H7 (cell line): ENCODE measurements at places on chromosomes 11 and 22.

DNA sequence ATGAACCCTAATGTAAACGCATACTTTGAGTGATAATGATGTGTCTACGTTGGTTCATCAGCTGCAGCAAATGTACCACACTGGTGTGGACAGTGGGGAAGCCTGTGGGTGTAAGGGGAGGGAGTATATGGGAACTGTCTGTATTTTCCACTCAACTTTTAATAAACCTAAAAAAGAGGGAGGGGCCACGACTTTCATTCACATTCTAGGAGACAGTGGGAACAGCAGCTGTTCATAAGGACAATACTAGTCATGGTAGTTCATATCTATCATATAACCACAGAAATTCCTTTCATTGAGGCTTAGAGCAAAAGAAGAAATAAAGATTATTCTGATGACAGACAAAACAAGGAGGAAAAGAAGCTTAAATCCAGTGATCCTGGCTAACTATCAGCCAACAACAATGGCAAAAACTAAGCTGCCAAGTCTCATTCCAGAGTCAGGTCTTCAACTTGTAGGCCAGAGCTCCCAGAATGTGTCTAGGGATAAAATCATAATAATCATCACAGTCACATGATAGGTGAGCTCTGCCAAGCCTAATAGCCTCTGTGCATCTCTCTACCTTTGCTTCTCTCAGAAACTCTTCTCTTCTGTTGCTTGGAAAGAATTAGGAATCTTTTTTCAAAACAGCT is 59.4 kb upstream of the CHRM4 start:
- DNase-seq = no peak

DNA sequence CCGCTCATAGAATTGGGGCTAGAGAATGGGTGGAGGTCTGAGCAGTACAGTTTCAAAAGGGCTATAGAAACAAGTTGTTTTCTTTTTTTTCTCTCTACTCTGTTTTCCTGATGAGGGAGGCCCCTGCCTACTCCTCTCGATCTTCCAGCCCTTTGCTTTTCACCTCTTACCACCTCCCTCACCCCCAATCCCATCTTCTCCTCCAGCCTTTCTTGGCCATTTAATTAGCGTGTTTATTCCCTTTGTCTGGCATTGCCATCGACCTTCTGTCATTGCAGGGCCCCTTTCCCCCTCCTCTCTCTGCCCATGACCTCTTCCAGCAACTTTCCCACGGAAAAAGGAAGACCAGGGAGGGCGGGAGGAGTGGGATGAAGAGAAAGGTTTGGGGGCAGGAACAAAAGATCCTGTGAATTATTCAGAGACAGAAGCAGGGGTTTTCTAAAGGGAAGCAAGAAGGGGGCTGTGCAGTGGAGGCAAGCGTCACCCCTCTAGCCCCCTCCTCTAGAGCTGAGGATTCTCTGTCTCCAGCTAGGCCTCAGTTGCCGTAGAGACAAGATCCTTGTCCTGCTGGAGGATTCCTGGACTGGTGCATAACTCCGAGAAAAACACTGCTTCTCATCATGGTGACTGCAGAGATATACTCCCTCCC is 12.9 kb downstream of the DTX4 start:
- peak; percentile 20 for DNase-seq

GRCh38 chr11:65506290-65506771 is 7.5 kb downstream of the MALAT1 start:
- DNase-seq = no peak

- DNase-seq = no peak
These were observed 10.6 kb downstream of the MUC5B start for GRCh38 chr11:1233351-1234053.

DNA sequence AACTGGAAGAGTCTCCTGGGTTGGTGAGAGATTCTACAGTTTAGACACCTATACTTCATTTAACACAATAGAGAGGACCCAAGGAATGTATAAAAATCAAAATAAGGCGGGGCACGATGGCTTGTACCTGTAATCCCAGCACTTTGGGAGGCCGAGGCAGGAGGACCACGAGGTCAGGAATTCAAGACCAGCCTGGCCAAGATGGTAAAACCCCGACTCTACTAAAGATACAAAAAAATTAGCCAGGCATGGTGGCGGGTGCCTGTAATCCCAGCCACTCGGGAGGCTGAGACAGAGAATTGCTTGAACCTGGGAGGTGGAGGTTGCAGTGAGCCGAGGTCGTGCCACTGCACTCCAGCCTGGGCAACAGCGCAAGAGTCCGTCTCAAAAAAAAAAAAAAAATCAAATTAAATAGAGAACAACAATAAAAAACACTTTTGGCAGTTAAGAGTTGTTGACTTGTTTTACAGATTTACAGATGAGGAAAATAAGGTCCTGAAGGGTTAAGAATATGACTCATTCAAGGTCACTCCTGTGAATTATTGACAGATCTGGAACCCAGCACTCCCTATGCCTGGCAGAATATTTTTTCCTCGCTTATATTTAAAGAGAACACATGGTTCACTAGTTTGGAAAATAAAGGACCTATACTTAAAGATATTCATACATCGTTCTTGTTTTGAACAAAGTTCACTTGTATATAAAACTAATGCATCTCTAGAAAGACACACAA is 5.2 kb downstream of the LGR4 start:
- DNase-seq = no peak

DNA sequence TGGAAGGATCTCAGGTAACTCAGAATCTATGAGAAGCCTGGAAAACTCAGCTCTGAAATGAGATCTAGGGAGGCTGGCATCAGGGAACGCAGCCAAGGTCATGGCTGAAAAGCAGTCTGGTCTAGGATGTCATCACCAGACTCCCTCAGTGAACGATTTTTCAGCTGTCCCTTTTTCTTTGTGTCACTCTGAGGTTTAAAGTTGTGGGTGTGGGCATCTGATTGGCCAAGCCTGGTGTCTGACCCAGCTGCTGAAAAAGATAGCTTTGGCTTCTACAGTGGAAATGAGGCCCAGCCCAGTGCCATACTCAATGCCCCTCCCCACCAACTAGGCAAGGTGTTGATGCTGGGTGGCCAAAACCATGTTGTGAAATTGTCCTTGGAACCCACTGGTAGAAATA is 14.5 kb downstream of the RPS3 start:
- no peak for DNase-seq

DNA sequence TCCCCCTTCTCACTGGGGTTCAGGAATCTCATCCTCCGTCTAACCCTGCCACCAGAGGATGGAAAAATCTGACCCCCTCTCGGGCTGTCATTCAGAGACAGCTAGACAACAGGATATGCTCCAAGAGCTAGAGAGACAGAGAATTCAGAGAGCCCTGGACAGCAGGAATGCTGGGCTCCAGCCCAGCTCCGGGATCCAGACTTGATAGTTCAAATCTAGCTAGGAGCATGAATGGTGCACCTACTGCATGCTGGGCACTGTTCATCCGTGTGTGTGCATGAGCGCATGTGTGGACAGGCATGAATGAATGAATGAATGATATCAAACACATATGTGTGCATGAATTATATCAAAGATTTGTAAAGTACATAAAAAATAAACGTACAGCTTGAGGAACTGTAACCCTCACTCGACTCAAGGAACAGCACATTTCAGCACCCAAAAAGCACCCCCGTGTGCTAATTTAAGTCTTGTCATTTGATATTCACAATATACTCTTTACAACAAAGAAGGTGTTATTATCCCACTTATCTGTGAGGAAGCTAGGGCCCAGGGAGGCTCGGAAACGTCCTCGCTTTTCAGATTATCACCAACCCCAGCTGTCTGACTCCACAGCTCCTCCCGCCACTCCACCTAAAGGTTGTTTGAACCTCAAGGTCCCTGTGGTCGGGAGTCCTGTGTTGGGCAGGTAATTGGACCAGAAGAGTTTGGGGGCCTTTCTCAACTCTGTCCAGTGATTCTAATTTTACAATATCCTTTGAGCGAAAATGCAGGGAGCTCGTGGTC is 640 bp upstream of the VSIG10L2 start:
- DNase-seq = no peak

- DNase-seq = peak; percentile 94
These were observed 16.1 kb upstream of the RELT start for GRCh38 chr11:73359930-73360742.

DNA sequence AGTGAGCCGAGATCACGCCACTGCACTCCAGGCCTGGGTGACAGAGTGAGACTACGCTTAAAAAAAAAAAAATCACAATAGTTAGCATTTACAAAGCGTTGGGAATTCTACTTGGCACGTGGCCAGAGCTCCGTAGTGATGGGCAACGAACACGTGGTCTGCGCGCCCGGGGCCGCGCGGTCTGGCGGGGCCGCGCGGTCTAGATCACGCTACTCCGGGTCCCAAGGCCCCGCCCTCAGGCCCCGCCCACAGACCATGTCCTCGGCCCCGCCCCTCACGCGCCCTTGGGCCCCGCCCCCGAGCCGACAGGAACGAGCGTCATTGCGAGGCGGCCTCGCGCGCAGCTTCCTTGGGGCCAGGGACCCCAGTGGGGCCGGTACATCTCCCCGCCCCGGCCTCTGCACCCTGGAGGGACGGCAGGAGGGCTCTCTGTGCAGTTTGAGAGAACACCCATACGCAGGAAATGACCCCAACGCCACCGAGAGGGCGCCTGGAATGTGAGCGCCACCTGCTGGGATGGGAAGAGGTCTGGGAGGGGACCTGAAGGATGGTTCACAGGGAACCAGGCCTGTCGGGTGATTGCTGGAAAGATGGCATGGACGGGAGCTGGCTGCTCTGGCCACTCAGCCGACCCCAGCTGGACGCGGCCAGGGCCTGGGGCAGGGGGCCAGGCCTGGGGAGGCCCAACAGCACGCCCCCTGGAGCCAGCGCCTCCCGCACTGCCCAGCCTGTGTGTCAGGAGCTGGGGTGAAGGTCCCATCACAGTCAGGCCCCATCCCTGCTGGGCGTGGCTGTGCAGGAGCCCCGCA is 2.0 kb upstream of the PTDSS2 start:
- DNase-seq = peak; percentile 99

DNA sequence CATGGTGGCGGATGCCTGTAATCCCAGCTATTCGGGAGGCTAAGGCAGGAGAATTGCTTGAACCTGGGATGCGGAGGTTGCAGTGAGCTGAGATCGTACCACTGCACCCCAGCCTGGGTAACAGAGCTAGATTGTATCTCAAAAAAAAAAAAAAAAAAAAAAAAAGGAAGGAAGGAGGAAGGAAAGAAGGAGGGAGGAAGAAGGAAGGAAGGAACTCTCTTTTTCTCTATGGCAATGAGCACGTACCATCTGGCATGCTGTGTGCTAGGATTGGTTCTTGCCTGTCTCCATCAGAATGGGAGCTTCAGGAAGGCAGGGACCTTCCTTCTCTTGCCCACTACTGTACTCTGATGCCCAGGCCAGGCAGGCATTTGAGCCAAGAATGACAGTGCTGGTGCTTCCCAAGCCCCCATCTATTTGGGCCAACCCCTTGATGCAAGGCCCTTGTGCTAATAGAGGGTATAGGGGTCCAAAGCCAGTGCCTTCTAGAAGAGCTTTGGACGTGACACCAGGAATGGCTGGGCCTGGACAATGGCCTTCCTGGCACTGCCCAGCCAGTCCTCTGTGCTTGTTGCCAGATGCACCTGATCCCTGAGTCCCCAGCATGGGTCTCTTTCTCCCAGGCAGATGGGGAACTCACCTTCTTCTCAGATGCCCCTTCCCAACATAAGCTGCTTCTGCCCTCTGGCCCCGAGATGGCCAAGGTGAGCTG is 10.6 kb upstream of the DGCR8 start:
- DNase-seq = no peak

GRCh38 chr11:76591416-76591815 is 79.1 kb downstream of the LRRC32 start:
- no peak for DNase-seq

GRCh38 chr11:61961570-61962212 is 5.7 kb downstream of the FTH1 start:
- DNase-seq = peak; percentile 13

DNA sequence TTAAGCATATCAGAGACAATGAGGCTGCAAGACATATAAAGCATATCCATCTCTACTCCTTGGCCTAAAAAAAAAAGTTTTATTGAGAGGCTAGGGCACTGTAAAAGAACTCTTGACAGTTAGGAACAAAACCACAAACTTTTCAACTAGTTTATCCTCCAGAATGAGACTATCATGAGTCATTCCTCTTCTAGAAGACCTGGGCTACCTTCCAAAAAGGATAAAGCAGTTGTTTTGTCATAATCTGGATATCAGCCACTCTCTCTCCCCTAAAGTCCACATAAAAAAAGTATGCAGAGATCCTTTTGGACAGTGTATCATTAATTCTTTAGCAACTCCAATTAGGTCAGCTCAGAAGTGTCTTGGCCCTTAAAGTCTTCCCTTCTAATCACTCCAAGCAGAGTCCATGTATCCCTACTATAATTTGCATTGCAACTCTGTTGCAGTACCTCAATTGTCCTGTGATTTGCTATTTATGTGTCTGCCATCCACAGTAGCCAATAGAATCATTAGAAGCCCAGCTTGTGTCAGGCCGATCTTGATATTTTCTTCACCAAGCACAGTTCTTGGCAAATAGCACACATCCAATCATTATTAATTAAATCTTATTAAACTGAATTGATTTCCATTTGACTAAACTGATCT is 10.4 kb downstream of the OR51T1 start:
- peak; percentile 1 for DNase-seq

DNA sequence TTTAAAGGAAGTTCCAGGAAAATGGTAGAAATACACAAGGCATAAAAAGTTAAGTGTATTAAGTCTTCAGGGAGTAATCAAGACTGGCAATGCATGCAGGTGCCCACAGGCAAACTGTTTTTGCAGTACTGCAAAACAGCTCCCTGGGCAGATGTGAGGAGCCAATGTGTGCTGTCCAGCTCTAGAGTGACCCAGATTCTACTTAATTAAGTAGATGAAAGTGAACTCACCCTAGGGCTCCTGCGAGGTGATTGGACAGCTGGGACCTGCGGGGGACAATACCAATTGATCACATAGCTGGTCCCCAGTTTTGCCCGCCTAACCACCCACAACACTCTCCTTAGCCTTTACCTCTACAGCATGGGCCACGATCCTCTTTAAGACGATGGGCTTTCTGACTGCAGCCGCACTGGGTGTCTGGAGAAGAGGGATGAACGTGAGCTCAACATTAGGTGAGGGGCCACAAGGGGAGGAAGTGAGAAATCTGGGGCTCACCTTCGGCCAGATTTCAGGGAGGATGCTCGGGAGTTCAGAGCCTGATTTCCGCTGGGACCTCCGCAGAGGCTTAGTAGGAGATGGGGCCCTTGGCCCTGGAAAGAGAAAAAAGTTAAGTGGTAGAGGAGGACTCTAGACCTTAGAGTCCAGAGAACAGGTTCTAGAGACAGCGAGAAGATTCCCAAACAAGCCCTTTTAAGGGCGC is 556 bp downstream of the CDCA5 start:
- peak; percentile 40 for DNase-seq

DNA sequence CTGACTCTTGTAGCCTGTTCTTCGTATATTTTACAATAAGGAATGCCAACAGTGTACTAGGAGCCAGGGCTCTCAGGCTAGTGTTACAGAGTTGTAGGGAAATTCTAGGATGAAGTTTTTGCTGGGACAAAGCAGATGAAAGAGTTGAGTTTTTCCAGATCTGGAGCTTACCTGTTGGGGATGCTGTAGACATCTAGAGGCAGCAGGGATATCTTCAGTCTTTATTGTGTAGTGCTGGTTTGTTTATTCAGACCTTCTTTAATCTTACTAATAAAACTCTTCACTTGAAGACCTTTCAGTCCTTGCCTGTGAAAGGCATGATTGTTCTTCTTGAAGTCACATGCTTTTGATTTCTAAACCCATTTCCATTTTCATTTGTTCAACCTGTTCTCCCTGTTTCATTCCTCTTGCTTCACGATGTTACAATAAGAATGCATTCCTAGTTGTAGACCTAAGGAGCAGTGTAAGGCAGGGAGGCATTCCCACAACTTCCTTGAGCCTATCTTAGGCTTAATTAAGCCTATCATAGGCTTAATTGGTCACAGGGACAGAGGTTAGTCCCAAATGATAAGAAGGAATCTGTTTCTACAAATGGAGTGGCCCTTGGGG is 7.9 kb upstream of the SLC37A2 start:
- DNase-seq = no peak

GRCh38 chr11:119578521-119579191 is 150.3 kb downstream of the NECTIN1 start:
- DNase-seq = no peak
